ENCODE measurements at places on chromosomes 7 and 10.

GRCh38 chr10:14362104-14362503 is 31.4 kb upstream of the FRMD4A start:
- no peaks in the 10 kb centered on the region for H3K27me3 ChIP-seq
- no peak overlapping the region for H3K27ac ChIP-seq
- H3K4me3 ChIP-seq = no peak overlapping the region
- no peaks in the 10 kb centered on the region for H3K4me1 ChIP-seq

DNA sequence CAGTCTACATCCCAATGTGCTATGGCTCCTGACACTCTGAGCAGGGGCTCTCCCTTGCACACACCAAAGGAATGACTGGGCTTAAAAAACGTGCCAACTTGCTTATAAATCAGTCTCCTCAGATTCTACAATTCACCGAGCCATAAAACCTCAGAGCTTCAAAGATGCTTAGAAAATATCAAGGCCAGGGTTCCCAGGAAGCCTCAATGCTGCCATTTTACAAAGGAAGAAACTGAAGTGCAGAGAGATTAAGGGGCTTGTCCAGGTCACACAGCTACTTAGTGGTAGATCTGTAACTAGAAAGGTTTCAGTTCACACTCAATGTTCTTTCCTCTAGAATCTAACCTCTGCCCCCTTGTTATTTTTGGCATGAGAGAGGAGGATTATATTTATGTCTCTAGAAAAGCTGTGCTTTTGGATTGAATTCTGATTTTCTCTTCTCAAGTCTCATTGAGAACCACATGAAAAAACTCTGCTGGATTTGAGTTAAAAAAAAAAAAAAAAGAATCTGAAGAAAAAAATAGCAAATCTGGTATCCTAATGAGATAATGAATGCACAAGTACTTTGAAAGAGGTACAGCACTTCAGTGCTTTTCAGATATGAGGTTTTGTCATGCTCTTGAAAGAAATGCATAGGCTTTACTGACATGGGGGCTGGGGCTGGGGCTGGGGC is 22.3 kb upstream of the TSPAN33 start:
- no peak overlapping the region for H3K27ac ChIP-seq
- H3K4me1 ChIP-seq = no peaks in the 10 kb centered on the region
- no peaks in the 10 kb centered on the region for H3K36me3 ChIP-seq
- H3K4me3 ChIP-seq = no peak overlapping the region

DNA sequence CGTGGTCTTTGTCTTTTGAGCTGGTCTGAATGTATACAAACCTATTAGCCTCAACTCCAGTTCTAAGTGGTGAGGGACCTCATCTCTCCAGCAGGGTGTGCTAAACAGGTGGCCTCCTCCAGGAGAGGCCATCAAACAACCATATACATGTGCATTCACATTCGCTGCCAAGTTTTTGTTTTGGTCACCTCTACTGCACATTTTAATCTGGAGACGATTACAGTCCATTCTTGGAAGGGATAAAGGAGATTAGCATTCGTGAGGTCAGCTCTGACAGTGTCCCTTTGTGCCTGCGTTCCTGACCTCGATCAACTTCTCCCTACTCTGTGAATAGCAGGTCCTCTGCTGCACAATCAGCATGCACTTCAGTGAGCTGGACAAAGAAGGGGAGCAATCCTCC is 60.8 kb downstream of the RHOBTB1 start:
- peaks cover 16% of the 10 kb centered on the region for H3K36me3 ChIP-seq
- H3K4me3 ChIP-seq = no peak overlapping the region
- H3K27me3 ChIP-seq = no peaks in the 10 kb centered on the region
- no peak for DNase-seq

DNA sequence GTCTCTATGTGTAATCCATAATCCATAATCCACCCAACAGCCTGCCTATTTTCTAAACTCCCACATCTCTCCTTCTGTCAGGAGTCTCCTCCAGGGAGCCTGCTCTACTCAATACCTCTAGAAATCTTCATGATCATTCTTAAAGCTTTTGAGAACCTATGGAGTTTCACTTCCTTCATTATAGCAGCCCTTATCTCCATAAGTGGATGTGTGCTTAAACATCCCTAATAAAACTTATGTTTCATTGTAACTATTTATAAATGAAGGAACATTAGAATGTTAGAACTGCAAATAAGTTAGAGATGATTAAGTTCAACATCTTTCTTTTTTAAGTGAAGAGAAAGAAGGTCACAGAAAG is 8.5 kb downstream of the CPED1 start:
- DNase-seq = no peak
- peak overlapping the region; percentile 88 for H3K27ac ChIP-seq
- H3K4me3 ChIP-seq = no peak overlapping the region

- peak overlapping the region; percentile 83 for H3K4me3 ChIP-seq
- H3K27ac ChIP-seq = peak overlapping the region; percentile 43
- no peaks in the 10 kb centered on the region for H3K36me3 ChIP-seq
- H3K27me3 ChIP-seq = no peaks in the 10 kb centered on the region
- DNase-seq = no peak
- H3K4me1 ChIP-seq = no peaks in the 10 kb centered on the region
Observed at GRCh38 chr10:112956631-112957350, 6.7 kb downstream of the TCF7L2 start.

DNA sequence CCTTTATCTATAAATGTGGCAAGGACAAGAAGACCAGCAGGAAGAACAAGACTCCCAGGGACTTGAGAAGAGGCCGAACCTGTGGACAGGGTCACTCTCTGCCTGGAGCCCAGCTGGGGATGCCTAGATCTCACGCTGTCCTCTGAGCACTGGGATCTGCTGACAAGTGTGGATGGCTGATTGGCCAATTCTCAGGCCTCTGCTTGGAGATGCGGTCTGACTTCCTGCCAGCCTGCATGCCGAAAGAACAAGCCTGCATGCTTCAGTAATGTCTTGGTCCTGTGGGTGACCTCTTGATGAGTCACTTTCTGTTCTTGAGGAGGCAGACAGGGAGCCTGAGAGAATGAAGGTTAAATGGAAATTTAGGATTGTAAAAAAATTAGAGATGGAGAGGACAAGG is 84.7 kb downstream of the TMEM178B start:
- no peaks in the 10 kb centered on the region for H3K27me3 ChIP-seq
- H3K4me1 ChIP-seq = no peaks in the 10 kb centered on the region
- H3K27ac ChIP-seq = no peak overlapping the region
- DNase-seq = no peak

DNA sequence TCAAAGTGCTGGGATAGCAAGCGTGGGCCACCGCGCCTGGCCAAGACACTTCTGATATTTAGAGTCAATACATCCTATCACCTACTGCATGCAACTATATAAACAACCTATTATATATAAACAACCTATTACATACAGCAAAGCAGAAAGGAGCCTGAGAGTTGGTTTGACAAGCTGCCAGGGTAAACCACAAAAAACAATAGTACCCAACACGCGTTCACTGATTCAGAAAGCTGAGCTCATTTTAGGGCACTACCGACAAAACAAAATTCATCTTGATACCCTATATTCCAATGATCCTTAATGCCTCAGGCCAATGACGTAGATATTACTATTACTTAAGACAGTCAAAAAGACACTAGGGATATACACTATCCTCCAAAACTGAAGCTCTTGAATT is 16.2 kb downstream of the MALSU1 start:
- H3K36me3 ChIP-seq = peaks cover 7% of the 10 kb centered on the region
- no peak for DNase-seq
- no peak overlapping the region for H3K4me3 ChIP-seq
- no peaks in the 10 kb centered on the region for H3K27me3 ChIP-seq
- no peak overlapping the region for H3K27ac ChIP-seq
- H3K4me1 ChIP-seq = no peaks in the 10 kb centered on the region

DNA sequence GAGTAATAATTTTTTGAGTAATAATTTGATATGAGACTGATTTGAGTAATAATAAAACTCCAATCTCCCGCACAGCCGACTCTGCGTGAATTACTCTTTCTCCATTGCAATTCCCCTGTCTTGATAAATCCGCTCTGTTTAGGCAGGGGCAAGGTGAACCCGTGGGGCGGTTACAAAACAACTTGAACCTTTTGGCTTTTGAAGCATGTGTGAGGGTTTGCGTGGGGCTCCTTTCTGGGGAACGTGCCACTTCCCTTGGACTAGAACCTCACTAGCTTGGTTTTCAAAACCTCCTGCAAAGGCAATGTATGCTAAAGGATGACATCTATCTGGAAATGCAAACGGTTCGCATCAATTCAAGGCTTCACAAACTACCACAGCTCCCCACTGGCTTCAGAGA is 1.5 kb downstream of the CRPPA start:
- H3K27me3 ChIP-seq = no peaks in the 10 kb centered on the region
- H3K4me3 ChIP-seq = peak overlapping the region; percentile 95
- no peaks in the 10 kb centered on the region for H3K4me1 ChIP-seq
- no peaks in the 10 kb centered on the region for H3K36me3 ChIP-seq

- no peaks in the 10 kb centered on the region for H3K36me3 ChIP-seq
- H3K27ac ChIP-seq = peak overlapping the region; percentile 54
- peaks cover 3% of the 10 kb centered on the region for H3K4me1 ChIP-seq
- H3K4me3 ChIP-seq = no peak overlapping the region
- no peaks in the 10 kb centered on the region for H3K27me3 ChIP-seq
Observed at GRCh38 chr7:134855442-134855841, 76.0 kb downstream of the CALD1 start.

DNA sequence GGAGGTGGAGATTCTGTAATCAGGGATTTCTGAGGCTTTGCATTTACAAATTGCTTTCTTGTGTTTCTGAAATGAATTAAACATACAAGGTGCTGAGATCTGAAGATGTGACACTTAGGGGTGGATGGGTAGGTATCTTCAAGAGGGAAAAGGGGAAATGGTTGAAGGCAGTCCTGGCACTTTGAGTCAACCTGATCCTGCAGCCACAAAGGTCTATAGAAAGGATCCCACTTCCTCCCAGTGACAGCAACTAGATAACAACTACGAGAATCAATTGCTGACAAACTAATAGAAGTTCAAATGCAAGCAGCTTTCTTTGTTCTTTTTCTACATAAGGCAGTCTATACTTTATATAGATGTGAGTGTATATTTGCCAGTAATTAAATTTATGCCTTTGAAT is 553.3 kb downstream of the MDFIC start:
- no peak overlapping the region for H3K4me3 ChIP-seq
- H3K27me3 ChIP-seq = no peaks in the 10 kb centered on the region
- H3K27ac ChIP-seq = no peak overlapping the region
- DNase-seq = no peak

GRCh38 chr10:104502907-104503306 is 138.2 kb upstream of the SORCS3 start:
- H3K4me1 ChIP-seq = no peaks in the 10 kb centered on the region
- H3K27ac ChIP-seq = no peak overlapping the region
- no peak overlapping the region for H3K4me3 ChIP-seq
- H3K36me3 ChIP-seq = no peaks in the 10 kb centered on the region

DNA sequence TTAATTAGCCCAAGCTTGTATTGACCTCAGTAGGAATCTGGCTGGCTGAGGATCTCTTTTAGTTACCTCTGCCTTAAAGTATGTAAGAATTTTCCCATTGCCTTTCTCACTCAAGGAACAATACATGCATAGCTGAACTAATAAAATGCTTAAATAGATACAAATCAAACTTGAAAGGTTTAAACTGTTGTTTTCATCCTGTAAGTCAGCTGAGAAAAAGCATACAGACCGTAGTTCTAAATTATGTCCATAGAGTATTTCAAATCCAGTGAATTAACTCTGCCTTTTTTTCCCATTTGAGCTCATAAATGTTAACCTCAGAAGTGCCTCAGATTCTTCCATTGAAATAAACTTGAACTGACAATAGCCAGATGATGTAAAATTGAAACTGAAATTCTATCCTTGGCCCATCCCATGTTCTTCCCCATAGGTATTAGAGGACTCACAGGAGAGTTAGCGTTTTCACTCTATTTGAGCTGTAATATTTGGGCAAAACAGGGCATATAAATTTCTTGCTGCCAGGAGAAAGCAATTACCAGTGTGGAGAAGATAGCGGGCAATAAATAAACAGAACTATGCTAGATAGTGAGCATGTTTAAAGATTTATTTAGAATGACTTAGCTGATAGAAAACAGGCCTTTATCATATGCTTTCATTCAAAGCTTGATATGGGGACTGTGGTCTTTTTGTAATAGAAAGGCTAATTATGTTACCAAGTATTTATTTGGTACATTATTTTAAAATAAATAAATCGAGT is 163.7 kb downstream of the WNT2 start:
- H3K36me3 ChIP-seq = no peaks in the 10 kb centered on the region
- no peak overlapping the region for H3K4me3 ChIP-seq
- H3K27me3 ChIP-seq = no peaks in the 10 kb centered on the region
- H3K27ac ChIP-seq = no peak overlapping the region
- peaks cover 13% of the 10 kb centered on the region for H3K4me1 ChIP-seq

GRCh38 chr7:5077740-5078139 is 32.1 kb downstream of the RBAK start:
- DNase-seq = no peak
- no peak overlapping the region for H3K4me3 ChIP-seq
- H3K27me3 ChIP-seq = no peaks in the 10 kb centered on the region

- no peak overlapping the region for H3K27ac ChIP-seq
- peaks cover 3% of the 10 kb centered on the region for H3K4me1 ChIP-seq
- H3K27me3 ChIP-seq = no peaks in the 10 kb centered on the region
- H3K36me3 ChIP-seq = no peaks in the 10 kb centered on the region
- peak; percentile 39 for DNase-seq
- H3K4me3 ChIP-seq = no peak overlapping the region
Observed at GRCh38 chr10:123999261-123999660, 94.1 kb downstream of the CHST15 start.

DNA sequence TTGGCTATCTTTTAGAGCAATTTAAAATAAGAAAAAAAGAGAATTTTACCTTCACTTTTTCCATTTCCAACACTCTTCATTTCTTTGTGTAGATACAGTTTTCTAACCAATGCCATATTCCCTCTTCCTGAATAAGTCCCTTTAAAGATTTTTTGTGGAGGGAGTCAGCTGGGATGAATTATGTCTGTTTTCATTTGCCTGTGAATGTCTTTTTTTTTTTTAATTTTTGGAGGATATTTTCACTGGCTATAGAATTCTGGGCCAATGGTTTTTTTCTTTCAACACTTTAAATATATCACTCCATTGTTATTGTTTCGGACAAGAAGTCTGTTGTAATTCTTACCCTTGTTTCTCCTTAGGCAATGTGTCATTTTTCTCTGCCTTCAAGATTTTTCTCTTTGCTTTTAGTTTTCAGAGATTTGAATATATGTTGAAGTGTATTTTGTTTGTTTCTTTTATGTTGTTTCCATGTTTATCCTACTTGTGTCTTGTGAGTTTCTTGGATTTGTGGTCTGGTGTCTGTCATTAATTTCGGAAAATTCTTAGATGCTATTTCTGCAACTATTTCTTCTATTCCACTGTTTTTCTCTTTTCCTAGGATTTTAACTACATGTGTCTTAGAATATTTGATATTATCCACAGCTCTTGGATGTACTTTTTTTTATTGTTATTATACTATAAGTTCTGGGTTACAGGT is 20.0 kb upstream of the CXCL12 start:
- H3K27me3 ChIP-seq = no peaks in the 10 kb centered on the region
- no peaks in the 10 kb centered on the region for H3K36me3 ChIP-seq
- H3K4me3 ChIP-seq = no peak overlapping the region

GRCh38 chr10:47230482-47230881 is 69.5 kb upstream of the GDF10 start:
- H3K27me3 ChIP-seq = no peaks in the 10 kb centered on the region
- no peaks in the 10 kb centered on the region for H3K36me3 ChIP-seq
- H3K27ac ChIP-seq = peak overlapping the region; percentile 65
